Neural progenitor cell (in vitro differentiated cells): ENCODE measurements at places on chromosomes 12 and 14.
A peak's percentile ranks its signal among the peaks of the same experiment; 100 is the strongest.

DNA sequence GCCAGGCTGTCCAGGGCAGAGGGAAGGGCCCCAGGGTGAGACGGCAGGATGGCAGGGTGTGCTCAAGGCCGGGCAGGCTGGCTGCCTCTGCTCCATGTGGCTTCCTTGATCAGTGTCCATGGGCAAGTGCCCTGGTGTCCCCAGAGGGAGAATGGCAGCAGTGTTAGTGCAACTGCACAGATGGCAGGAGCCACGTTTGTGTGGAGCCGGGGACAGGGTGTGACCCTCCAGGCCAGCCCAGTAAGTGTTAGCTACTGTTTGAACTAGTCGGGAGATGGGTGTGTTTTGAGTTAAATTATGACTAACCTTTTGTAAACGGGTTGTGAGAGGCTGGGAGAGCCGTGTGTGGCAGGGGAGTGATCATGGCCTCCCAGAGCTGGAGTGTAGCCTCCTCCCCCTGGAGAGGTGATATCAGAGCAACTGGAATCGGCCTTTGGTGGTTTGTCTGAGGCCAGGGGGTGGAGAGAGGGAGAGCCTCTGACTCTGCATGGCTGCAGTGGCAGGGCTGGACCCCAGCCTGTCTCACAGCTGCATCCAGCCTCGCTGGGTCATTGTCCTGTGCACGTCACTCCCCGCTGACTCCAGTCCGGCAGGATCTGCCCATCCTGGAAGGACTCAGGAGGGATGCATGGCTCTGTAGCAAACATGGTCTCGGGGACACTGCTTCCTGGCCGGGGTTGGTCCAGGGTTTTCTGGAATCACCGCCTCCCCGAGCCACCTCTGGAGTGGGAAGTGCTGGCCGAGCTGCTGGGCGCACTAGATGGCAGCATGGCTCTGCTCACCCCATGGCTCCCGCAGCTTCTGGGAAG, 27.8 kb downstream of the AACS start:
- peak; percentile 38 for DNase-seq

DNA sequence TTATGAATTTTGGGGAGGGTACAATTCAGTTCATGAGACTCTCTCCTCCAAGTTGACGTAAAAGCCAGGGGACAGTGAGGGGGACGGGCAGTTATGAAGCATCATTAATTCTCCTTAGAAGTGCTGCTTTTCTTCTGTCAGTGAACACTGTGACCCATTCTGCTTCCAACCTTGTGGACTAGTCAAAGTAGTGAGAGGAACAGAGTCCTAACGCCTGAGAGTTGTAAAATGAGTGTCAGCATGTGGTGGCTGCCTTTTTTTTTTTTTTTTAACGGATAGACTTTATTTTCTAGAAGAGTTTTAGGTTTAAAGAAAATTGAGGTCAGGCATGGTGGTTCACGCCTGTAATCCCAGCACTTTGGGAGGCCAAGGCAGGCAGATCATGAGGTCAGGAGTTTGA, 15.5 kb downstream of the RESF1 start:
- no peak for DNase-seq

GRCh38 chr14:92448786-92449185, 64.8 kb upstream of the RIN3 start:
- no peak for DNase-seq

GRCh38 chr14:80535171-80535570, 323.9 kb upstream of the DIO2 start:
- no peak for DNase-seq

- no peak for DNase-seq
Observed at GRCh38 chr14:89498878-89499277, 81.8 kb upstream of the FOXN3 start.

DNA sequence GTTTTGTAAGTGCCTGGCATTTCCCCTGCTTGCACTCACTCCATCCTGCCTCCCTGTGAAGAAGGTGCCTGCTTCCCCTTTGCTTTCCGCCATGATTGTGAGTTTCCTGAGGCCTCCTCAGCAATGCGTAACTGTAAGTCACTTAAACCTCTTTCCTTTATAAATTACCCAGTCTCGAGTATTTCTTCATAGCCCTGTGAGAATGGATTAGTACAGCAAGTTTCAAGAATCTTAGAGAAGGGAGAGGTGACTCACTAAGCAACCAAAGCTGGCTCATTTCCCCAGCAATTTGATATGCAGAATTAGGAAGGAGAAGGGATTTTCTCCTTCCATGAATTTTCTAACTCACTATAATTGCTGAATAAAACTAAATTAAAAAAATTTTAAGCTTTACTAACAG, 251.0 kb upstream of the FOXG1 start:
- DNase-seq, result no peak

- peak; percentile 43 for DNase-seq
Observed at GRCh38 chr12:1481906-1482305, 112.5 kb downstream of the FBXL14 start.

DNA sequence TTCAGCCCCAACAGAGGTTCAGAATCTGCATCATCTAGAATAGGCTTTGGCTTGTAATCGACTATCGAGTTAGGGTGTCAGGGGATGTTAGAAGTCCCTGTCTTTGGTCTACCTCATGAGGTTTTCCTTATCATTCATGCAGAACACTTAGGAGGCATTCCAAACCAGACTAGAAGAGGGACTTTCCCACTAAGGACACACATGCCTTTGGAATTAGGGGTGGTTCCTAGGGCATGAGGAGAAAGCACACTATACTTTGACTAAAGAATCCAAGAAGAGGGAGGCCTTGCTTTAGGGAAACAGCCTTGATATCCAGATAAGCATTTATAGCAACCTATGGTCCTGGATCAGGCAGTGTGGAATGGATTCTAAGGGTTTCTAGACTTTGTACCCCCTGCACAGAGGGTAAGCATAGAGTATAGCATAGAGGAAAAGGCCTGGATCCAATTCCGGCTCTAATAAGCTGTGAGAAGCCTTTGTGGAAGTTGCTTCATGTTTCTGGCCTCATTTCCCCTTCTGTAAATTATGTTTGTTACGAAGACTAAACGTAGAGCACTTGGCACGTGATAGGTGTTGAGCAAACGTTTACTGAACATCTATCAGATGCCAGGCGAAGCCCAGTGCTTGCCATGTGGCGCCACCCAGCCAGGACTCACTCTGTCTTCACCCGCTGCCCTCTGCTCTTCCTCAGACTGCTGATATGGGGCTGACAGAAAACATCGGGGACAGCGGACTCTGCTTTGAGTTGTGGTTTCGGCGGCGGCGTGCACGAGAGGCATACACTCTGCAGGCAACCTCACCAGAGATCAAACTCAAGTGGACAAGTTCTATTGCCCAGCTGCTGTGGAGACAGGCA, 13.2 kb downstream of the ZNF219 start:
- no peak for DNase-seq

DNA sequence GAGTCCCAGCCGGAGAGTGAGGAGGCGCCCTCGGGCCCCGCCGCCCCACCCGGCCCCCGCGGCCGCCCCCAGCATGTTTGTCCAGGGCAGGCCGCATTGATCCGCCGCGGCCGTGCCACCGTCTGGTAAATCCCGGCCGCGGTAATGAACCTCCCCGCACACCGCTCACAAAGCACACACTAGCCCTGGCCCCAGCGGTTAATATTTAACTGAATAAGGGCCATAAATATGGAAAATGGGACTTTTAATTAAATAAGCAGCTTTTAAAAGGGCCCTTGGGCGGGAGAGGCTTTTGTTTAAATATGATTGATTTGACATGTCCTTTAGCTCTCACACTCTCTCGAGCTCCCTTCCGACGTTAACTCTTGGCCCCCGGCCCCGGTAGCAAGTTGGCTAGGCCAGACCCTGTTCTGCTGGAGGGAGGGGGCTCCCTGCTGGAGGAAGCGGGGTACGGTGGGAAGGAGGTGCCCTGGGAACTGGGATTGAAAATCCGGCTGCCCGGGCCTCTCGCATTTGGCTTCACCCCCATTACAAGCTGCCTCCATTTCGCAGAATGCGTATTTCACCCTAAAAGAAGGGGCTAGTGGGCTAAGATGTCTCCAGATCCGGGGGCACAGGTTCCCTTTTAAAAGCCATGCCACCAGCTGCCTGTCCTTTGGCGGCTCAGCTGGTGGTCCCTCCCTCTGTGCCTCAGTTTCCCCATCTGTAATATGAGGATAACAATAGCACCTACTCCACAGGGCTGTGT, 199.8 kb downstream of the RBM19 start:
- DNase-seq, result peak; percentile 34

DNA sequence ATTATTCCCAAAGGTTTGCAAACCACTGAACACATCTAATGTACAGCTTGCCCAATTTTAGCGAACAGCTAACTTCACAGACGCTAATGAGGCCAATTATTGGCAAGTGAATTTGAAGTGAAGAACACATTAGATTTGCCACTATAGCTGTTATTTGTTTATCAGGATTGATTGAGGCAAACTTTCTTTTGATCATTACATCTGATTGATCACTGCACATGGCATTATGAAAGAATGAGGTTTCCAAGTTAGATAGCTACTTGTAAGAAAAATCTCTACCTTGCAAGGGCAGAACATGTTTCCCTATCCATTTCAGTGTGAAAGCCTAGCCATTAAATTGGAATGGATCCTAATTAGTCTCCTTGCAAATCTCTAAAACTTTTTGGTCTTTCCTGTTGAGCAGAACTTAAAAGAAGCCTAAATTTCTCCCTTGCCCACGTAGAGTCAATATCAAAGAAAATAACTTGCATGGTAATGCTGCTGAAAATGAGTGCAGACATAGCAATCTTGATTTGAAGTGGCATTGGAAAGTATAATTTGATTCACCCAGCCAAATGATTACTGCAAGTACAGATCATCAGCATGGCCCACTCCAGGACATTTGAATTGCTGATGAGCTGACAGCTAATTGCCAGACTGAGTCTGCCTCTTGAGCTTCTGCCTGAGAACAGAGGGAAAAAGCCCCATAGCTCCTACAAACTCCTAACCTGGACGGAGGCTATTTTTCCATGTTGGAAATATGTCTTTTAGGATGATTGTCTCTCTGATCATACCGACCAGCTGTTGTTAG, 98.6 kb downstream of the TPH2 start:
- DNase-seq, result no peak

DNA sequence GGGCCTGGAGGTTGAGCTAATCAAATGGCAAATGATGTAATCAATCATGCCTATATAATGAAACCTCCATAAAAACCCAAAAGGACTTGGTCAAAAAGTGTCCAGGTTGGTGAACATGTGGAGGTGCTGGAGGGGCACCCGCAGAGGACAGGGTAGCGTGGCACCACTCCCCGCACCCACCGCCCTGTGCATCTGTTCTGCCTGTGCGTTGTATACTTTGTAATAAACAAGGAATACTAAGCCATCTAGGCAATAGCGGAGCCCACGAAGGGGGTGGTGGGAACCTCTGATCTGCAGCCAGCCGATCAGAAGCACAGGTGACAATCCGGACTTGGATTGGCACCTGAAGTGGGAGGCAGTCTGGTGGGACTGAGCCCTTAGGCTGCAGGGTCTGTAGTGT, 75.8 kb upstream of the GPR68 start:
- no peak for DNase-seq

DNA sequence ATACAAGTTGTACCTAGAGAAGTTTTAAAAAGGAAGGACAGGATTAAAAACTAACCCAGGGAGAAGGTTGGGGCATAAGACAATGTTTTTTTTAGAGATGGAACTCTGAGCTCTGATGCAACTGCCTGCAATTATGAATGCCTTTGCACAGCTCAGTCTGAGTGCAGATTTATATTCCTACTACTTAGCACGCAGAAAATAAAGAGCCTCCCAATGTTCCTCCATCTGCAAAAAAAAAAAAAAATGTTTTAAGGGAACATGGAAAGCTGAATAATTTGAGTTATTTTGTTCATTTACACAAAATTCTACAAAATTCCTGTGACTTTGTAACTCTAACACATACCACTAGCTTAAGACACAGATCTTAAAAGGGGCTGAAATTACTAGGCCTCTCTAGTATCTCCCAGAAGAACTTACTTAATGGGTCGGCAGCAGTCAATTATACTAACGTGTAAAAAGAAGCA, 15.7 kb downstream of the CLIP1 start:
- DNase-seq, result no peak

DNA sequence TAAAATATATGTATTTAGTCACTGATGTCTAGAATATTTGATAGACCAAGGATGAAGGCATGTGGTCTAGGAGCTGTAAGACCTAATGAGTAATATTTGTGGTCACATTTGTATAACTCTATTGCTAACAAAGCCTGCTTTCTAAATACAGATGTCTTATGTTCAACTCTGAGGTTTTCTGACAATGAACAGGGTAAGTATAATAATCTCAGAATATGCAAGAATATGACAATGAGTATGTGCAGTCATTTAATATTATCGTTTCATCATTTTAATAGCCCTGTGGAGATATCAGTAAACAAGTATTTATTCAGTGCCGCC, 389.6 kb downstream of the LRIG3 start:
- no peak for DNase-seq
